ENCODE measurements at places on chromosomes 7 and 10.

- no peak for DNase-seq
Observed at GRCh38 chr10:22852712-22853353, 75.0 kb upstream of the ARMC3 start.

DNA sequence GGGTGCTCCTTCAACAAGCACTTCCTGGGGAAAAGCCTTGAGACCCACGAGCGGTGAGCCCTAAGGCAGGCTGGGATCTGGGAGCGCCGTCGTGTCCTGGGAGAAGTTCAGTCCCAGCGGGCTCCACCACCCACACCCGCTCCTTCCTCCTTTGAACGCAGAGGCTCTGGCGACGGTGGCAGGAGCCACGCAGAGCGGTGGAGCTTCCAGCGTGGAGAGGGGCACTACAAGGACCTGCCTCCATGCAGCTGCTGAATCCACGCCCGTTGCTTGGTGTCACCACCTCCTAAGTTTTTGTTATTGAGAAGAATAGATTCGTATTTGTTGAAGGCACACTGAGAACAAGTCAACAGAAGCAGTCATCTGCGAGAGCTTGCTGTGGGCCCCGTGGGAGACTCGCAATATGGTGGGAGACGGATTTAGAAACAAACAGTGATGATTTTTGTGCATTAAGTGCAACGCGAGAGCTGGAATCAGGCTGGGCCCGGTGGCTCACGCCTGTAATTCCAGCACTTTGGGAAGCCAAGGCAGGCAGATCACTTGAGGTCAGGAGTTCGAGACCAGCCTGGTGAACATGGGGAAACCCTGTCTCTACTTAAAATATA lies 60.1 kb upstream of the SDK1 start:
- DNase-seq, result no peak

GRCh38 chr7:44141221-44141850 lies at the start of gene MYL7:
MYL7 (minus strand) TSS chr7:44141332; CDS start chr7:44141305, 27 bp downstream.
- no peak for DNase-seq

DNA sequence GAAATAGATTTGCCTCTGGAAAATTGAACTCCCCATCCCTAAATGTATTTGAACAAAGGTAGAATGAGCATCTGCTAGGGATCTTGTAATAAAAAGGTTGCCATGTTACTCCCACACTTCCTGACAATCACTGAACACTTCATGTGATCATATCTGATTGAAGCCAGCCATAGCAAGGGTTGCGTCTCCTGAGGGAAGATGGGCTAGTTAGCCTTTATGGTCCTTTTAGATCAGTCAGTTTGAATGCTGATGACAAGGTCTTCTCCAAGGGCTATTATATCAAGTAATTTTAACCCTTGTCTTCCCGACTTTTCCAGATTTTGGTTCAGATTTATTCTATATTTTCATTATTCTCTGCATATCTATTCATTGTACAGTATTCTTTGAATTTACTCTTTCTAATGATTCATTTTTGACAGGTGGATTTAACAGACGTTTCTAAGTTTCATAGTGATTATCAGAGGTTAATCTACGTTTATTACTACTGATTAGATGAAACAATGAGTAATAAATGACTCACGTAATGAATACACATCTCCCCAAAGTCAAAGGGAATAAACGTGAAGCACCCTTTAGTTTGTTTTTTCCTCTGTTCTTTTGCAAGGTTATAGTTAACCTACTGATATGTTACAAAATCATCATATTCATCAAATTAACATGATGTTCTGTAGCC lies 28.1 kb downstream of the CSGALNACT2 start:
- no peak for DNase-seq

- no peak for DNase-seq
Observed at GRCh38 chr7:12961910-12962480, 274.6 kb downstream of the ARL4A start.

GRCh38 chr10:21751341-21752310 lies 217.6 kb downstream of the MLLT10 start:
- no peak for DNase-seq

DNA sequence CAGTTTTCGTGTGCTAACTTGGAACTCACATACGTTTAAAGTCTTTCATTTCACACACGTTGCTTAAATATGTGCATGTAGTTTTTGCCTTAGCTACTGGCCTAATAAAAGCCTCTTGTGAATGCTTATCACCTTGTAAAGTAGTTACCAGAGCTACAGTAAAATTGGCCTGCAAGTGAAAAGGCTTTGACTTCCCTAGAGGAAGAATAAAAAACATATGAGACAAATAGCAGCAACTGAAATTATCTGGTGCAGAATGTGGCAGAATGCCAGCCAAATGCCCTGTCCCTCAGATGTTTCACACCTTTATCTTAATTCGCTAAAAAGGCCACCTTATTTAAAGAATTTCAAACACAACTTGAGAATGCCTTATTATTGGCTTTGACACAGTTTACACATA lies 28.1 kb upstream of the RPA3 start:
- no peak for DNase-seq

- no peak for DNase-seq
Observed at GRCh38 chr10:86261470-86261869, 105.1 kb downstream of the GRID1 start.

DNA sequence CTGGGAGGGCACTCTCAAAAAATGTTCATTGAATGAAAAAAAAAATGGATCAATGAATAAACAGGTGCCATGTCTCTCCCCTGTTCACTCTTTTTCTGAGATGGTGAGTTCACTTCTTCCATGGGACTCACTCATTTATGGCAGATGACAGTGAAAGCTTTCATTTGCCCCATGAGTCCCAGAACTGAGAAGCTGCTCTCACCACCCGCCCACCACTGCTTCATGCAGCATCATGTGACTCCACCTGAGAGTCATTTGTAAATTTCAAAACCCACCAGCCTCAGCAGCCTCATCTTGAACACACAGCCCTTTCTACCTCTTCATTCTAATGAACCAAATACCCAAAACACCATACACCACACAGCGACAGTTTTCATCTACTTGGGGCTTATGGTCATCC lies 64.9 kb downstream of the SCRN1 start:
- DNase-seq, result no peak

- DNase-seq, result no peak
Observed at GRCh38 chr7:108454674-108455550, 1.3 kb downstream of the NRCAM start.

DNA sequence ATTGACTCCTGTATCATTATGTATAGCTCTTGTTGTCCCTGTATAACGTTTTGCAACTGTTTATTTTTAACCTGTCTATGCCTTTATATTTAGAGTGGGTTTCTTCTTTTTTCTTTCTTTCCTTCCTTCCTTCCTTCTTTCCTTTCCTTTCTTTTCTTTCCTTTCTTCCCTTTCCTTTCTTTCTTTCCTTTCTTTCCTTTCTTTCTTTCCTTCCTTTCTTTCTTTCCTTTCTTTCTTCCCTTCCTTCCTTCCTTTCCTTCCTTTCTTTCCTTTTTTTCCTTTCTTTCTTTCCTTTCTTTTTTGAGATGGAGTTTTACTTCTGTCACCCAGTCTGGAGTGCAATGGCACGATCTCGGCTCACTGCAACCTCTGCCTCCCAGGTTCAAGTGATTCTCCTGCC lies 5.9 kb downstream of the JAKMIP3 start:
- no peak for DNase-seq

- DNase-seq, result no peak
Observed at GRCh38 chr7:104341546-104341945, 13.1 kb downstream of the LHFPL3 start.

- DNase-seq, result no peak
Observed at GRCh38 chr10:109880886-109881768, 42.2 kb downstream of the XPNPEP1 start.

DNA sequence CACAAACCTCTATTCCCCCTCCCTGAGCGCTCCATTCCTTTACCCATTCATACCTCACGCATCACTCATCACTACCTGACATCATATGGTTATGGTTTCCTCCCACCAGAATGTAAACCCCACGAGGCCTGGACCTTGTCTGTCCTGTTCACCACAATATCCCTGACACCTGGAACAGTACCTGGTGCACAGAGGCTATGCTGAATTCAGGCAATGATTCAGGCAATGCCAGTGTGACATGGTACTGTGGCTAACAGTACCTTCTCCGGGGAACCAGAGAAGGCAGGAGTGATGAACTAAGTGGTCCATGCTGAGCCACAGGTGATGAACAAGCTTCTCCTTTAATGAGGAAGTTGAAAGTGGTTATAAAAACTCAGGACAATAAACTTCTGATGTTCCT lies 202.5 kb upstream of the PLXNA4 start:
- DNase-seq, result no peak

DNA sequence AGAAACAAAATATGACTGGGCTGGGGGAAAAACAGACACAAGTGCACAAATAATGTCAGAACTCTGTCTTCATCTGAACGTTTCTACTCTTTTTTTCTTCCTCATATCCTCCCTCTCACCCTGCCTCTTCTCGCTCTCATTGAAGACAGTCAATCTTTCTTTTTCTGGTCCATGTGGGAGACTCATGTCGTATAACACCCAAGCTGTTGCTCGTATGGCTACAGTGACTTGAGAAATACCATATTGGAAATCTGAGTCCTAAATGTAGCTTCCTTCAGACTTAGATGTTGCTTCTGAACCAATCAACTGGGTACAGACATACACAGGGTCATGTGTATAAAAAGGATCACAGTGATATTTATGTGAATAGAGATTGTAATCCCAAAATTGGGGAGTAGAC lies 579.8 kb upstream of the CELF2 start:
- DNase-seq, result no peak

- no peak for DNase-seq
Observed at GRCh38 chr7:116499168-116500077, at the start of gene CAV2. CAV2 (plus strand) TSS chr7:116499738; CDS start chr7:116499782, 44 bp downstream.

- DNase-seq, result no peak
Observed at GRCh38 chr7:43650457-43651052, 67.6 kb downstream of the STK17A start.

DNA sequence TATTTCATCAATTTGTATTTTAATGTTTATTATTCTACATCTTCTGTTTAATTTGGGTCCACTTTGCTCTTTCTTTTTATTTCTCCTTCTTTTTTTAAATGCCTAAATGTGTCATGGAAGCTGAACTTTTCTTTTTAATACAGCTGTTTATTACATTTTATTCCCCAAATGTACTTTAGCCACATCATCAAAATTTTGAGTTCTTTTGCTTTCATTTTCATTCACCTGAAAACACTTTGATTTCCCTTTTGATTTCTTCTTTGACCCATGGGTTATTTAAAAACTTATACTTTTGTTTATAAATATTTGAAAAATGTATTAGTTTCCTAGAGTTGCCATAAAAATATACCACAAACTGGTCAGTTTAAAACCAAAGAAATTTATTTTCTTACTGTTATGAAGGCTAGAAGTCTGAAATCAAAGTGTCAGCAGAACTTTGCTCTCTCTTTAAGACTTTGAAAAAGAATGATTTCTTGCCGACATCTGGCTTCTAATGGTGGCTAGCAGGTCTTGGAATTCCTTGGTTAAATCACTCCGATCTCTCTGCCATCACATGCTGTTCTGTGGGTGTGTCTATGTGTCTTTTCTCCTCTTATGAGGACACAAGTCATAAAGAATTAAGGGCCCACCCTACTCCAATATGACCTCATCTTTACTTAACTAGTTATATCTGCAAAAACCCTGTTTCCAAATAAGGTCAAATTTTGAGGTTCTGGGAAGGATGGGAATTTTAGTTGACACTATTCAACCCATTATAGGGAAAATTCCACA lies 225.5 kb downstream of the ANKRD7 start:
- DNase-seq, result no peak

DNA sequence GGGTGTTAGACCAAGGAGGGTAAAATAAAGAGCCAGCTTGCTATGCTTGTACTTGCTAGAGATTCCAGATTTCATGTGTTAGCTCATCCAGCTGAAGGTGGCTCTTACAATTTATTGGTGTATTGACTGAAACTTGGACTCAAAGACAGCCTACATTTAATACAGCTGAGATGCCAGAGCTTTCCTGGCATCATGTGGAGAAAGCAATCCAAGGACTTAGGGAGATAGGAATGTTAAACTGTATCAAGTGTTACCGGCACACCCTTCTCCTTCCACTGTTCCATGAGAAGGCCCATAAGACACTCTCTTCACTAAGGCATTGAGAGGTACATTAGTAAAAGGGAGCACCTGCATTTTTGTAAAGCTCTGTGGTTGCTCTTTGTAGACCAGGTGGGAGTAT lies 9.3 kb upstream of the HERPUD2 start:
- DNase-seq, result no peak

- DNase-seq, result no peak
Observed at GRCh38 chr10:64690194-64690593, 1169.0 kb downstream of the REEP3 start.

DNA sequence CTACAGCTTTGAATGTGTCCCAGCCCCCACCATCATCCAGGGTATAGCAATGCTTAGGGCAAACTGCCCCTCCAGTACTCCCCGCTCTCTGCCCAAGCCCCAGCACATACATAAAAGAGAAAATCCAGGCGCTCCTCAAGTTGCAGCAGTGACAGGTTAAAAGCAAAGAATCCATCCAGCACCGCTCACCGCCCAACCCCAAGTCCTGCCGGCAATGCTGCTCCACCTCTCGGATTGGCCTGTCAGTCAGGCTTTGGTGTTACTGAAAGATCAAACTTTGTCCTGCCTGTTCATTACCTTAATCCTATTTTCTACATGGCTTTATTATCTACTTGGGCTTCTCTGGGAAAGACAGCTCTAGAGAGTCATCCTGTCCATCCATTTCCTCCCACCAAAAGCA lies 31.9 kb downstream of the DPCD start:
- DNase-seq, result no peak

- DNase-seq, result no peak
Observed at GRCh38 chr7:129840757-129841156, 112.0 kb downstream of the UBE2H start.

GRCh38 chr7:89223900-89224395 lies 428.4 kb upstream of the TEX47 start:
- DNase-seq, result no peak

DNA sequence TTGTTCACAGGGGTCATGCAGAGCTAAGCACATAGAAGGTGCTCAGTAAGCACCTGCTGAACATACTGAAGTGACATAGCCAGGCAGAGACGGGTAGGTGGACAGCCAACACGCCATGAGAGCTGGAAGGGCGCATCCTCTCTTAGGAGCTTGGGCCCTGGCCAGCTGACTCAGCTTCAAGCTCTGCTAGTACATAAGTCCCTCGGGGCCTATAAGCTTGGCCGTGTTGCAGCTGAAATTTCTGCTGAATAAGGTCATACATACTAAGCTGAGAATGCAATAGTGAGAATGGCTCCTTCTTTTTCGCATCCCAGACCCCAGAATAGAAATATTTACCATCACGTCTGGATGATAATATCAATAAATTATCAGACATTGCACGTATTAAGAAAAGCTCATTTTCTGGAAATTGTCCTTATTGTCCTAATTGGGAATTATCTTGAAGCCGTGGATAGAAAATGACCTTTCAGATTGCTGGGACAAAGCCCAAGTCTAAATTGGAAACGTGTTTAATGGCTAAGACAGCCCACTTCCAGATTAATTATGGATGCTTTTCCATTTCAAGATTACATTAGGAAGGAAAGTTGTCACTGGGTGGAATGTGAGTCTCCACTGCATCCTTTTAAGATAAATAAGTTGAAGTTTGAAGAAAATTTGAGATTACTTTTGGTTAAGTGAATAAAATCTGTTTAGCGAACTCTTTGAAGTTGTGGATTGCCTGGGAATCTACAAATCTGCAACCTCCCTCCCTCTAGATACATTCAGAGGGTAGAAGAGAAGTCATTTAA lies 287.1 kb upstream of the C7orf33 start:
- DNase-seq, result no peak

GRCh38 chr10:129846991-129847391 lies 117.1 kb downstream of the EBF3 start:
- DNase-seq, result no peak

- DNase-seq, result no peak
Observed at GRCh38 chr7:20331910-20332813, 1.5 kb downstream of the ITGB8 start.
